ENCODE measurements at places on chromosomes 12 and 14.

DNA sequence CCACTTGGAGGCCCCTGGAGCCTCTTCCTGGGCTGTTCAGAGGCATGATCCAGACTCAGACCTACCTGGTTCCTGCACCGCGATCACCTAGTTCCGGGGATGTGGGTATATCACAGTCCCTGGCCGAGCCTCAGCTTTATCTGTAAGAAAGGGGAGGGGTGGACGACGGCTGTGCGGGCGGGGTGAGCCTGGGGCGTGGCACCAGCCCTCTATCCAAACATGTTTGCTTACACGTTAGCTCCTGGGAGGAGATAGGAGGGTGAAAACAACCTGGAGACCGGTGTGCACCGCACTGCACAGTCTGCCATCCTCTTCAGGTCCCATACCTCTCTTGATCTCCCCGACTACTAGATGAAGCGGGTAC, 1.2 kb downstream of the ANKRD9 start:
- DNase-seq = no peak

- DNase-seq = no peak
These were observed 299.7 kb downstream of the BCAT1 start for GRCh38 chr12:24649209-24649608.

- DNase-seq = no peak
These were observed 314.9 kb upstream of the TMTC1 start for GRCh38 chr12:30098677-30099076.

- DNase-seq = no peak
These were observed 9.5 kb downstream of the NOC4L start for GRCh38 chr12:132153501-132154340.

DNA sequence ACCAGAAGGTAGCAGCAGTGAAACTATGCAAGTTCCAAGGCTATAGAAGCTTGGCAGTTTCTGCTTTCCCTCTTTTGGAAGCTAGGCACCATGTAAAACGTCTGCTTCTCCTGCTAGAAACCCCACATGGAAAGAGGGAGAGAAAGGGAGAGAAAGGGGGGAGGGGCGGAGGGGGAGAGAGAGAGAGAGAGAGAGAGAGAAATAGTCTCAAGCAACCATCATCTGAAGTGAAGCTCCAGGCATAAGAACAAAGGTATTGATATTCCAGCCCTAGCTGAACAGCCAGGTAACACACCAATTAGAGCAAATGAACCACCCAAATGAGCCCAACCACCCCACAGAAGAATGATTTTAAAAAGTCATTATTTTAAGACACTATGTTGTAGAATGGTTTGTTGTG, 8.5 kb downstream of the SLC6A15 start:
- DNase-seq = no peak
